Left renal cortex interstitium (tissue), 4 donors: ENCODE measurements at places on chromosomes 12 and 14. TPM values are rescaled to one million over a fixed set of nuclear protein-coding genes. Genes with fewer than 3 reads are reported as not detected.

Gene TROAP
- polyA plus RNA-seq, result 38.3 TPM

Gene TAS2R31
- polyA plus RNA-seq, result 1.7 TPM

Gene A2ML1
- polyA plus RNA-seq, result 0.29 TPM

- DNase-seq, result no peak
These were observed 2.4 kb downstream of the EXD2 start for GRCh38 chr14:69193721-69194120.

Gene SLC17A8
- 0.41 TPM for polyA plus RNA-seq
